ENCODE measurements at places on chromosomes 1 and 21. TPM values are rescaled to one million over a fixed set of nuclear protein-coding genes. Genes with fewer than 3 reads are reported as not detected.
A peak's percentile ranks its signal among the peaks of the same experiment; 100 is the strongest.

The SPRR2D gene
- total RNA-seq: not detected

- no peak for DNase-seq
Observed at GRCh38 chr1:86381223-86381622, 14.9 kb downstream of the ODF2L start.

DNA sequence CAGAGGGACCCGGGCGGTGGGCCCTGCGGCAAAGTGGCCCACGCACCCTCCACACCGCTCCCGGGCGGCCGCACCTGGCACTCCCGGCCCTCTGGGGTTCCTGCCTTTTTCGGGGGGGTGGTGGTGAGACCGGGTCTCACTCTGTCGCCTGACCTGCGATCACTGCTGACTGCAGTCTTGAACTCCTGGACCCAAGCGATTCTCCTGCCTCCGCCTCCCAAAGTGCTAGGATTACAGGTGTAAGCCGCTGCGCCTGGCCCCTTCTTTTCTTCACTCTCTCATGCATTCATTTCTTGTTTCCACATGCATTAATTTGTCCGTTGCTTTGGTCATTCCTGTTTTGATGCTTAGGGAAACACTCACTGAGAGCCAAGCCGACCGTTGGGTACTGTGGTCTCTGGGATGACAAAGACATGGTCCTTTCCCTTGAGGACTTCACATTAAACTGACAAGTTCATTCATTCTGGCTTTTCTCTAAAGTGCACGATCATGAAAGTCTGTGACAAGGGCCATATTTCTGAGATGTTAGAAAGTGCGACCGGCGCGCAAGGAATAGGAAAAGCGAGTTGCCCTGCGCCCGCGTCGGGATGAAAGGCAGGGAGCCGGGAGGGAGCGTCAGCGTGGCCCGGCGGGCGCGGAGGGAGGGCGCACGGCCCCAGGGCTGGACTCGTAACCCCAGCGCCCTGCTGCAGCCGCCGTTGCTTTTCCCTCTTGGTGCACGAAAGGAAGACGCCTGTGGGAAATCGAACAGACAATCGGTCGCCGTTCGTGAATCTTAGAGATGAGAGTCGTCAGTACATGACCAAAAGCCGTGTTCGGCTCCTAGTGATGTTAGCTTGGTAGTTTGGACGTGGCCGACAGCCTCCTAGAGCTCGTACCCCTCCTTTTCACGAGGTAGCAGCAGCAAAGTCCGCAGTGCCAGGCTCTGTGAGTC is 1.0 kb upstream of the MCOLN2 start:
- peak; percentile 13 for DNase-seq

The OR2L3 gene
- total RNA-seq: not detected

DNA sequence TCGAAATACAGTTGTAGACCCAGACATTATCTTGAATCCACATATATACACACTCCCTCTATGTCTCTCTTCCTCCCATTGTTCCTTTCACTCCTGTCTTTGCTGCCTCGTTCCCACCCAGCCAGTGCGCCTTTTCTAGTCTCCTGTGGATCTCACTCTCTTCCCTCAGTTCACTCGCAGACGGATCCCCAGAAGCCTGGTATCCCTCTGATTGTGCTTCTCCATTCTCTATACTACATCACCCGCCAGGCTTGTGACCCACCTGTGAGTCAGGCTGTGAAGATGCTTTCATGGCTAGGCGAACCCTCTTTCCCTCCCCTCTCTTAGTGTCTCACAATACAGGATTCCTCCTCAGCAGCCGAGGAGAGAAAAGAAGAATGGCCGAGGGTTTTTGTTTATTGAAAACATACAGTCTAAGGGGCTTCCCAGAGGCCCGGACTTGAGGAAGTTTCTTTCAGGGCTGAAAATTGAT is 1.5 kb downstream of the HCN3 start:
- no peak for DNase-seq

DNA sequence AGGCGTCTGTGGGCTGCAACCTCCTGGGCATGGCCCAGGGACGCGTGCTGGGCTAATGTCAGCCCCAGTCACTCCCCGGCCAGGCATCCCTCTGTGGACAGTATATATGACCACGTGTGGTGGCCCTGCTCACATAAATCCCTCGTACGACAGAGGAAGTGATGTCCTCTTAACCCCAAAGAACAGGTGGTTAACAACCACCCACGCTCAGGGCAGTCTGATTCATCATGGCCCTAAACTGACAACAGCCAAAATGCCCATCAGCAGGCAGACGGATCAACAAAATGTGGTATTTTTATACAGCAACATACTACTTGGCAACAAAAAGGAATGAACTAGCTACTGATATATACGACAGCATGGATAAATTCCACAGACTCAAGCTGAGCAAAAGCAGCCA is 51.0 kb downstream of the ECE1 start:
- no peak for DNase-seq

DNA sequence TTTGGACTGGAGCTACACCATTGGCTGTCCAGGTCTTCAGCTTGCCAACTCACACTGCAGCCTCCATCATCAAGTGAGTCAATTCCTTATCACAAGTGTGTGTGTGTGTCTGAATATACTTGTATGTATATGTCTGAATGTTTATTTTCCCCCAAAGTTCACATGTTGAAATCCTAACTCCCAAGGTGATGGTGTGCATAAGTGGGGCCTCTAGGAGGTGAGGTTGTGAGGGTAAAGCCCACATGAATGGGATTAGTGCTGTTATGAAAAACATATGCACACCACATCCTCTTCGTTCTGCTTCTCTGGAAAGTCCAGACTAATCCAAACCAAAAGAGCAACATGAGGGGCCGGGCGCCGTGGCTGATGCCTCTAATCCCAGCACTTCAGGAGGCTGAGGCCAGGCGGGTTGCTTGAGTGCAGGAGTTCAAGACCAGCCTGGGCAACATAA is 48.7 kb upstream of the LBR start:
- peak; percentile 36 for DNase-seq

- DNase-seq: no peak
Observed at GRCh38 chr1:45254490-45254889, 48.1 kb upstream of the ZSWIM5 start.

The SYT2 gene
- total RNA-seq: not detected

All from activated naive CD4-positive, alpha-beta T cell treated with anti-CD3 and anti-CD28 coated beads for 36 hours (primary cell).